ENCODE measurements at places on chromosomes 7 and 10.

GRCh38 chr10:126013489-126014281, 117.3 kb downstream of the FANK1 start:
- no peak for DNase-seq

GRCh38 chr7:129739427-129739826, 127.9 kb downstream of the NRF1 start:
- DNase-seq, result peak; percentile 53

GRCh38 chr7:159128767-159129166, 15.9 kb downstream of the VIPR2 start:
- no peak for DNase-seq

- no peak for DNase-seq
Observed at GRCh38 chr10:58360412-58361004, 24.7 kb upstream of the TFAM start.

- no peak for DNase-seq
Observed at GRCh38 chr10:5155951-5156350, 29.0 kb downstream of the AKR1C8 start.

- DNase-seq, result no peak
Observed at GRCh38 chr10:97540669-97541500, 31.7 kb upstream of the ANKRD2 start.

DNA sequence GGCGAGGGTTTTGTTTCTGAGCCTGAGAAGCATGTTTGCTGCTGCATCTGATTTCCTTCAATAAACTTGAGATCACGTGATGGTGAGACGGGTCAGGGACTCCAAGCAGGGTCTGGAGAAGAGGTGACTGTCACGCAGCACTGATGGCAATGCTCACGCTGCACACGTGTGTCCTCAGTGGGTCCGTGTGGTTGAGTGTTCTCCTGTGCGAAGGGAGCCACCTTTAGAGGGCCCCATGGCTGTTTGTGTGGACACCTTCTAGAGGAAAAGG, 100.4 kb downstream of the WDR37 start:
- DNase-seq, result no peak

GRCh38 chr10:18567343-18567856, 84.0 kb downstream of the NSUN6 start:
- DNase-seq, result no peak

GRCh38 chr10:132946-133898, 2.0 kb upstream of the ZMYND11 start:
- DNase-seq, result no peak

DNA sequence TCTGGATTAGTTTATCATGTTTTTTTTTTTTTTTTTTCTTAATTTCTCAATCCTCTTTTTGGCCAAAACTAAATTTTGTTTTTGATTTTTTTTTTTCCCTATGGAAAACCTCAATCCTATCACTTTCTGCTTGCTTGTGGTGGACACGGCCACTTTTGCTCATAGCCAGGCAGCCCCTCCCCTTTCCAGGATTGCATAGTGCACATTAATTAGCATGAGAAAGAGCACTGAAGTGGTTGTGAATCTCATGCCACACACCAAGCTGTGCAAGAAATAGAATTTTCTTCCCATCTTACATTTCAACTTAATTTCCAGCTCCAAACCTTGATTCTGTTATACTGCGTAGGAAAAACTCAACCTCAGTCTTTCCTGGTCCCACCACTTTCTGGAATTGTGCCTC, 34.6 kb downstream of the MGAM2 start:
- DNase-seq, result no peak

DNA sequence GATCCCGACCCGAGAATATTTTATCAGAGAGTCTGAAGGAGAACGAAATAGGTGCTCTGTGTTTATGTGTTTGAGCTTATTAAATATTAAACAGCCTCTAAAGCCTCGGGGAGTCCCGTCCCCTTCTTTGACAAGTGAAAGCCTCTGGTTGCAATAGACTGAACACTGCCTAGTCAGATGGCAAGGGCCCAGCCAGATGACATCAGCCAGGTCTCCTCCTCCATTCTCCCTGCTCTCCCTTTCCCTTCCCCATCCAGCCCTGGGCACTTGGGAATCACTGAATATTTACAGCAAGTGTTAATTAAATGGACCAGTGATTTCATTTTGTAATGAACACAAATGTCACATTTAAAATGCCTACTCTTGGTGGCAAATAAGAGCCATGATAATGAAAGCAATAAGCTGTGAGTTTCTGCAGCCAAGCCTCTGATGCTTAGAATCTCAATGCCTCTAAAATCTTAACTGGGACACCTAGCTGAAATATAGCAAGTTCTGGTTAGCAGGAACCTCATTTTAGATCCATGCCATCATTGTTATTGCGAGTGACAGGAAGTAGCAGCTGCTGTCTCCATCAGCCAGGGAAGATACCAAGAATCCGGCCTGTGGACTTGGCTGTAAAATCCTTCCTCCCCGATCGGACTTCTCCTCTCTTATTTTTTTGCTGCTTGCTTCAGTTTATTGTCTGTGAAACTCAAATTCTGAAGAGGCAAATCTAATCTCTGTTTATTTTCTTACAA, 202.1 kb downstream of the PRPF18 start:
- peak; percentile 27 for DNase-seq

GRCh38 chr10:75037171-75038153, 74.0 kb upstream of the SAMD8 start:
- no peak for DNase-seq

GRCh38 chr7:96708872-96709271, 774 bp downstream of the SEM1 start:
- no peak for DNase-seq

DNA sequence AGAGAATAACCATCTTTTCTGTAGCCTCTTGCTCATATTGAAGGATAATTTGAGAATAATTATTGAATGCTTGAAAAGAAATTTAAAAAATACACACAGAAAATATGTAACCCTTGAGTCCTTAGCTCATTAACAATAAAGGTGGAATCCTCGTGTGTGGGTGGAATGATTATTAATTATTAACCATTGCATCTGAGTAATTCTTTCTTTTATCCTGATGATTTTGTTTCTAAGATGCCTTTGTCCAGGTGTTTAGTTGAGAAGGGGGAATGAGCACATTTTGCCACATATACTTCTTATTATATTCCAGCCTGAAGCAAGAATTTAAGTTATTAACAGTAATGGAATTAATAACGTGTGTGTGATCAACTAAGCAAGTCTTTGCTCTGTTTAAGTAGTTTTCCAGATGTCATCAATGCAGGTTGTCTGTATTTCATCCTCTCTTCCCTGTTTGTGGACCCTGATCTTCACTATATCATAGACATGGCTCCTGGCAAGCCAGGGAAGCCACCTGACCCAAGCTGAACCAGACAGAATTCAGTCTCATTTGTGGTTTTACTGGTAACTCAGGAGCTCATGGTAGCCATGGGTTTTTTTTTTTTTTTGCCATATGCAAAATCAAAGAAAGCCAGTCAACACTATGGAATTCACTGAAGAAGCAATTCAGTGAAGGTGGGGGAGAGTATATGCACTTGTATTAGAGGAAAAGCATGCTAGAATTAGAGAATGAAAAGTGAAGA, 144.3 kb downstream of the KIF20B start:
- no peak for DNase-seq

GRCh38 chr10:7274293-7274692, 136.5 kb downstream of the SFMBT2 start:
- no peak for DNase-seq

DNA sequence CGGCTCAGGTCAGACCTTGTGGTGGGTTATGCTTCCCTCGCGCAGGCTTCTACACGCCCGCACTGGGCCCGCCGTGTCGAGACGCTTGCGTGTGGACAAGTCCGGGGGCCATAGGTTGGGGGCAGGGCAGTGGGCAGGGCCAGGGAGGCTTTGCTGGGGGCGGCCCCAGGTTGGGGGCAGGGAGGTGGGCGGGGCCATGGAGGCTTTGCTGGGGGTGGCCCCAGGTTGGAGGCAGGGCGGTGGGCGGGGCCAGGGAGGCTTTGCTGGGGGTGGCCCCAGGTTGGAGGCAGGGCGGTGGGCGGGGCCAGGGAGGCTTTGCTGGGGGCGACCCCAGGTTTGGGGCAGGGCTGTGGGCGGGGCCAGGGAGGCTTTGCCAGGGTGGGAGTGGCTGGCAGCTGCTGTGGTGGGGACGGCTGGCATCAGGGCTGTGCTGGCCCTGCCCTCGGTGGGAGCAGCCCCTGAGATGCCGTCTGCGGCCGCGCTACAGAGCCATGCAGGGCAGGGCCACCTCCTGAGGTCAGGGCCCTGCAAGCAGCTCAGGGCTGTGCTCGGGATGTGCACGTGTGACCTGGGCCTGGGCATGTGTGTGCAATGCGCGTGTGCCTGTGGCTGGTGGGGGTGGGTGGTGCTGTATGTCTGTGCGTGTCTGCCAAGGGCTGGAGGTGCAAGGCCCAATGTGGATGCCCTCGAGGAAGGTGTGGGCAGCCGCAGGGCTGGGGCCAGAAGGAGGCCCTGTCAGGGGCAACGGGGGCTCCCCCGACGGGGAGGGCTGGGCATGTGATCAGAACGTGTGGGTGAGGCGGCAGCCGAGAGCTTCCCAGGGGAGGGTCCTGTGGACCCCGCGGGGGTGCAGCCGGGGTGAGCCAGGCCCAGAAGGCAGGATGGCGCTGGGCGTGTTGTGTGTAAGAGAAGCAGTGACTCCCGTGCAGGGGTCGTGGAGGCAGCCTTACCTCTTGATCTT, 72.5 kb upstream of the NKX6-2 start:
- DNase-seq, result no peak

DNA sequence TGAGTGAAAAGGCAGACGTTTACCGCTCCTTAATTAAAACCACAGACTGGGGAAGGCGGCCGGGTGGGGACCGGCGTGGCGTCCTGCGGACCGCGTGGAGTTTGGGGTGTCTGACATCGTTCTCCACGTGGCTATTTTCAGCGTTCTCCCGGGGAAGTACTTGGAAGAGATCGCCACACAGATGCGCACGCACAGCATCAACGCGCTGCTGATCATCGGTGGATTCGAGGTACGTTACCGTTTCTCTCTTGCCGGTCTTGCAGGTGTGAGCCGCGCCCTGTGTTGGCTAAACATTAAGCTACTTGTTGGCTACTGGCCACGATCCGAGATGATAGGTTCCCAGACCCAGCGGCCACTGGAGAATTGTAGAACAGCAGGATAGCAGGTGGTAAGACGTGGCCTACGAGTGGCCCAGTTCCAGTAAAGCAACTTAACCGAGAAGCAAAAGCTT, 51.3 kb downstream of the PFKP start:
- no peak for DNase-seq

- DNase-seq, result peak; percentile 77
Observed at GRCh38 chr10:77391605-77392235, 245.9 kb downstream of the KCNMA1 start.

- no peak for DNase-seq
Observed at GRCh38 chr10:22554461-22555182, 159.8 kb downstream of the PIP4K2A start.

DNA sequence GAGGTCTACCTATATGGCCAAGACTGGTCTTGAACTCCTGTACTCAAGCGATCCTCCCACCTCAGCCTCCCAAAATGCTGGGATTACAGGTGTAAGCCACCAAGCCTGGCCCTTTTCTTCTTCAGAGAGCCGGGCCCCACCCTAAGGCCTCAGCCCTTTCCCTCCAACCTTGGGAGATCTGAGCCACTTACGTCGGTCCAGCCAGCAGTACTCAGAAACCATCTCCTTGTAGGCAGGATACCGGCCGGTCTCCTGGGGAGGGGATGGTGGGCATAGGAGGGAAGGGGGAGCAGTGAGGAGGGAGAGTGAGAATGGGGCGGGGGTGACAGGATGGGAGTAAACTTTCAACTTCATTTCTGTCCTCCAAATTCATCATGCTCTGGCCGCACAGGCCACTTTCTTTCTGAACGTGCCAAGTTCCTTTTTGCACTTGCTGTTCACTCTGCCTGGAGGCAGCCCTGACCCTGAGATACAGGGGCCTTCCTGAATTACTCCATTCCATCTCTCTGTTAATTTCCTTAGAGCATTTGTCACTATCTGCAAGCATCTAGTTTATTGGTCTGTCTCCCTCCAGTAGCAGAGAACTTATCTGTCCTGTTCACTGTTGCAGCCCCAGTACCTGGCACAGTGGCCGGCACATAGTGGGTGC, 10.4 kb downstream of the PDZD7 start:
- no peak for DNase-seq

DNA sequence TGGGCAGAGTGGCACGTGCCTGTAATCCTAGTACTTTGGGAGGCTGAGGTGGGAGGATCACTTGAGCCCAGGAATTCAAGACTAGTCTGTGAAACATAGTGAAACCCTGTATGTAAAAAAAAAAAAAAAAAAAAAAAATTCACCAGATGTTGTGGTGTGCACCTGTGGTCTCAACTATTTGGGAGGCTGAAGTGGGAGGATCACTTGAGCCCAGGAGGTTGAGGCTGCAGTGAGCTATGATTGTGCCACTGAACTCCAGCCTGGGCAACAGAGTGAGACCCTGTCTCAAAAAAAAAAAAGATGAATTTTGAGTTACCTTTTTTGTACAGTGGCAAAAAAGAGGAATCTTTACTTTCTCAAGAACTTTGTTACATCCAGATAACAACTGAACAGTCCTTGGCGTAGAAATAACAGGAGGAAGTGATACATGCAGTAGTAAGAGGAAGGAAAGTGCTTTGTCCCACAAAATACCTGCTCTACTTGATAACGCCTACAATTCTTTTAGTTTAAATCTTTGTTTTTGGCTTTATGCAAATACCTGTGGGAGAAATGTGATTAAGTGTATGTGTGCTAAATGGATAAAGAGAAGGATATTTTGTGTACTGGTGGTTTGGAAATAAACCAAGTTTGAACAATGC, 29.3 kb downstream of the SPAG6 start:
- no peak for DNase-seq

- DNase-seq, result no peak
Observed at GRCh38 chr10:1324903-1325302, 268.7 kb downstream of the WDR37 start.

DNA sequence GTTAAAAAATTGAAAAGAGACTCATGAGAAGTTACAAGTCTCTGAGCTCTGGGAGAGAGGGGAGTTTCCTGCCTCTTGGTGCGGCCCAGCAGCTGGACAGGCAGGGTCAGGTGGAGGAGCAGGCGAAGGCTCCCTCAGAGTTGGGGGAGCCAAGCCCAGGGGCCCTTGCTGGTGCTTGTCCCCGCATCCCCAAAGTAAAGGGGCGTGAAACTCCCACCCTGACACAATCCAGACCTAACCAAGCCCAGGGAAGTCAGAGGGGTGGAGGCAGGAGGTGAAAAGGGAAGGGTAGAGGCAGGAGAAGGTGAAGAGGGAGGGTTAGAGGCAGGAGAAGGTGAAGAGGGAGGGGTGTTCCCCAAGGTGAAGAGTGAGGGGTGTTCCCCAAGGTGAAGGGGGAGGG, 322.8 kb downstream of the GLRX3 start:
- no peak for DNase-seq

- DNase-seq, result no peak
Observed at GRCh38 chr10:109877546-109877945, 45.8 kb downstream of the XPNPEP1 start.

DNA sequence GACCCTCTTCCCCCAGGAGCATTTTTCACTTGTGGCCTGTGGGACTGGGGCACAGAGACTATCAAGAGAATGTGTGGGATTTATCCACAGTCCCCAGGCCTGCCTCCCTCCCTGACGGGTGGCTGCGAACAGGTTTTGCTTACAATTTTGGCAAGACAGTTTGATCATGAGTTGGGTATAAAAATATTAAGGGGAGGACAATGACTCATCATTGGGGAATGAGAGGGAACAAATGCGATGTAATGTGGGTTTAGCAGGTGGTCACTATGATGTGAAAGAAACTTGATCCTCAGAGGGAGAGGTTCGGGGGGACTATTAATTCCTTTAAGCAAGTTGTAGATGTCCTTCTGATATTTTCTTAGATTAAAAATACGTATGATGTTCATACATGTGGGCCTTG, 52.2 kb downstream of the EMX2 start:
- DNase-seq, result no peak

- no peak for DNase-seq
Observed at GRCh38 chr7:102830197-102830596, 81.4 kb downstream of the FAM185A start.

GRCh38 chr7:133389727-133390126, 136.8 kb downstream of the EXOC4 start:
- DNase-seq, result no peak

Measured in NCI-H1694 (cell line).